ENCODE measurements at places on chromosomes 16 and 17.

DNA sequence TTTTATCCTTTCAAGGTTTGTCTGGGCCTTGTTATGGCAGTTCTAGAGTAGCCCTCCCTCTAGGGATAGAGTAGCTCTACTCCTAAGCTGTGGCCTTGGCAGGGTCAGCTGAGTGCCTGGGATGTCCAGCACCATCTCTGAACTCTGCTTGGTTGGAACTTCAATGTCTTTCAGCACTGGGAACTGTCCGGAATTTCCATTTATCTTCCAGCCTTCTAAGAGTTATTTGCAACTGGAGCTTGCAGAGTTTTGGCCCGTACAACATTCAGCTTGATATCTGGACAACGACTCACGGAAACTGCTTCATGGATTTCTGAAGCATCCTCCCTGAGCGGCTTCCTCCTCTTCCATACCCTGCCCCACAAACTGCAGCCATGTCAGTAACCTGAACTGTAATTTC, 22.9 kb downstream of the MMD start:
- no peak for DNase-seq

DNA sequence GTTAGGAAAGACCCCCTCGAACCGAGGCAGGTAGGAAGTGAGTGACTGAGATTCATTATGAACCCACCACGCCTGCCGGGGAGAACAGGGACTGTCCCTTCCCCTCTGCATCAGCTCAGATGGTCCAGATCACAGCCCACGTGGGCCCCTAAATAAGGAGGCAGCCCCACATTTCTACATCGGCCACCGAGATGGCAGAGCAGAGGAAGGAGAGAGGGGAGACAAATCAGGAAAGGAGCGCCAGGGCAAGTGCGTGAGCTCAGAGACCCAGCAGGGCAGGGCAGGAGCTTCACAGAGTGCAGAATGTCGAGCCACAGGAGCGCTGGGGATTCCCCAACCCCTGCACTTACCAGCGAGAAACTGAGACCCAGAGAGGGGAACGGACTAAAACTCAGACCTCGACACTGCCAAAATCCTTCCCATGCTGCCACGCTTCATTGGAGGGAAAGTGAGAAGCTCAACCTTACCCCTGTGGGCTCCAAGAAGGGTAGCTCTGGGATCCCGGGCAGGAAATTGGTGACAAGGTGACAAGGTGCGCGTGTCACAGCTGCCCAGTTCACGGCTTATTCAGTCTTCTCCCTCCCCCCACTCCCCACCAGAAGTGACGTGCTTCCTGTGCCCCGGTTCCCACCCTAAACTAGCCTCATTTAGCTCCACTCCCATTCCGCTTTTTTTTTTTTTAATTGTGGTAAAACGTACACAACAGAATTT, at the start of gene ICAM2:
Gene ICAM2, minus strand, starts transcription at position 578 of the 711 bp plus-strand sequence. CDS start 13,942 bp downstream, outside the sequence.
- peak; percentile 78 for DNase-seq

DNA sequence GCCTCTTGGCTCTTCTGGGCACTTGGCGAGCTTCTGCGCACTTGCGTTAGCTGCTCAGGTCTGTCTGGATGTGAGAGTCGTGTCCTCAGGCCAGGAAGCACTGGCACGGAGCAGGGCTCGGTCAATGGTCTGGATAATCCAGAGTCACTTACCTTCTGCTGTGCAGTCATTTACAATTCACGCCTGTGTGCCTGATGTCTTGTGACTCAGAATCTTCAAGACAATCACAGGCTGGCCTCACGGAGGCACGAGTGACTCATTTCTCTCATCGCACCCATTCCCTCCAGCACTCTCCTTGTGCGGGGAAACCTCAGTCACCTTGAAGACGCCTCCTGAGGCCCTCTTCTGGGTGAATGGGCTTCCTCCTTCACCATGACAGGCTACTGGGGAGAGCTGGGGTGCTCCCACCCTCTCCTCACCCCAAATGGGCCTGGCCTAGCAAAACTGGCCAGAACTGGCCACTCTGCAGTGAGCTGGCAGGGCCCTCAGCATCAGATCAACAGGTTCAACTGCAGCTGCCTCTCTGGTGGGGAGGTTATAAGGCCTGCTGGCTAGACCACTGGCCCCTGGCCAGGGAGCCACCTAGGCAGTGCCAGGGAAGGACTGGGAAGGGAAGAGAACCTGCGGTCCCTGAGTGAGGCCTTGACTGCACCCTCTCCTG, 1.9 kb upstream of the CAPN15 start:
- peak; percentile 15 for DNase-seq

- no peak for DNase-seq
Measured at GRCh38 chr17:21108651-21109050, 18.1 kb upstream of the DHRS7B start.

- DNase-seq, result no peak
Measured at GRCh38 chr17:64218066-64218465, 45.0 kb downstream of the TEX2 start.

GRCh38 chr16:55605754-55606336, 39.4 kb downstream of the CAPNS2 start:
- DNase-seq, result no peak

DNA sequence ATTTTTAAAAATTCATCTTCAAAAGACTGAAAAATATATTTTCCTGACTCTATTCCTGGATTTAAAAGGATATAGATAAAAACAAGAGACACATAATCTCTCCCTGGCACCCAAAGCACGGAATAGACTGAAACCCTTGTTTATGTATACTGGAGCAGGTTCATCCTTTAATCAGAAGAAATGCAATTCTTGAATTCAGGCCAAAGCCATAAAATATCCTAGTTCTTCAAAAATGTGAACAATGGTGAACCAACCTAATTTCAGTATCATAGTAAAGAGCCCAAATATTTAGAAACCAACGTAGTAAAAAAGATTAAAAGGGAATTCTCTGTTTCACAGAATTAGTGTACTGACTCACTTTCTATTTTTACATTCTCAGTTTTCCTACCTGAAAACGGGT, 188.5 kb upstream of the C17orf78 start:
- no peak for DNase-seq

- DNase-seq, result no peak
Measured at GRCh38 chr16:88535191-88535856, 34.9 kb upstream of the ZC3H18 start.

Data from stimulated activated CD4-positive, alpha-beta T cell treated with anti-CD3 and anti-CD28 coated beads, TNF-alpha, amount 100 ng/mL, for 1 hour (primary cell).